ENCODE measurements at places on chromosomes 7 and 10. TPM values are rescaled to one million over a fixed set of nuclear protein-coding genes. Genes with fewer than 3 reads are reported as not detected.

DPCD gene
- total RNA-seq = 22.9 TPM

GAD2 gene
- not detected for total RNA-seq

FOXP2 gene
- total RNA-seq = 17.6 TPM

SPDYE2B gene
- not detected for total RNA-seq

OR9A2 gene
- not detected for total RNA-seq

OLAH gene
- total RNA-seq = not detected

LRRC61 gene
- total RNA-seq = 10.2 TPM

MYH16 gene
- total RNA-seq = not detected

CLRN3 gene
- not detected for total RNA-seq

THSD7A gene
- 1.6 TPM for total RNA-seq

SH2D4B gene
- not detected for total RNA-seq

DNA sequence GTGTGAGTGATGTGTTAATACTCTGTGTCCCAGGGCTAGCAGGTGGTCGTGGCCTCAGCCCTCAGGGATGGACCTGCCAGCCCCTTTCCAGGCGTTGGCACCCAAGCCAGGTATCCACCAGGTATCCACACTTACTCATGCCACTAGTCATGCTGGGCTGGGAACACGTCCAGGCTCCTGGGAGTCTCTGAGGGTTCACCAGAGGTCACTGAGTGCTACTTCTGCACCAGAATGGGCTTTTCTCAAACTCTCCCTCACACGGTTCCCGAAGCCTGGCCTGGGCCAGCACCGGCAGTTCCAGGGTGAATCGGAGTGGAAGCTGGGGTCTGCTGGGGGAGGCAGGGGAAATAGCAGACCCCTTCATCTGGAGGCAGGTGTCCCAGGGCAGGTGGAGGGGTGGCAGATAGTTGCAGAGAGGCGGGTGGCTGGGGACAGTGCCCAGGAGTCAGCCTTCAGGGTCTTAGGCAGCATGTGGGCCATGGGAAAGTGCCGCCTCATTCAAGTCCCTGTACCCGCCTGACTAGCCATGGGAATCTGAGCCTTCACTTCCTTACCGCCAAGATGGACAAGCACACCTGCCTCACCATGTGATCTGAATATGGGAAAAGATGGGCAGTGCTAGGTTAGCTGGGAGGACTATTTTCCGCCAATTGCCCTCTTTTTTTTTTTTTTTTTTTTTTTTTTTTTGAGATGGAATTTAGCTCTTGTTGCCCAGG lies 95.5 kb upstream of the GTF2I start:
- no peak overlapping the region for H3K27ac ChIP-seq
- H3K36me3 ChIP-seq = peaks cover 3% of the 10 kb centered on the region
- no peaks in the 10 kb centered on the region for H3K27me3 ChIP-seq
- no peak overlapping the region for H3K4me3 ChIP-seq
- no peaks in the 10 kb centered on the region for H3K4me1 ChIP-seq

GRCh38 chr10:27948186-27948585 lies 50.7 kb downstream of the ODAD2 start:
- no peak overlapping the region for H3K27ac ChIP-seq
- H3K36me3 ChIP-seq = no peaks in the 10 kb centered on the region
- DNase-seq = no peak

- DNase-seq = no peak
- H3K27ac ChIP-seq = no peak overlapping the region
- H3K36me3 ChIP-seq = no peaks in the 10 kb centered on the region
- H3K27me3 ChIP-seq = no peaks in the 10 kb centered on the region
Observed at GRCh38 chr7:16318989-16319915, 102.1 kb downstream of the CRPPA start.

- H3K27ac ChIP-seq = no peak overlapping the region
- no peak overlapping the region for H3K4me3 ChIP-seq
- H3K4me1 ChIP-seq = no peaks in the 10 kb centered on the region
- DNase-seq = no peak
Observed at GRCh38 chr7:101410743-101411507, 48.2 kb downstream of the COL26A1 start.

DNA sequence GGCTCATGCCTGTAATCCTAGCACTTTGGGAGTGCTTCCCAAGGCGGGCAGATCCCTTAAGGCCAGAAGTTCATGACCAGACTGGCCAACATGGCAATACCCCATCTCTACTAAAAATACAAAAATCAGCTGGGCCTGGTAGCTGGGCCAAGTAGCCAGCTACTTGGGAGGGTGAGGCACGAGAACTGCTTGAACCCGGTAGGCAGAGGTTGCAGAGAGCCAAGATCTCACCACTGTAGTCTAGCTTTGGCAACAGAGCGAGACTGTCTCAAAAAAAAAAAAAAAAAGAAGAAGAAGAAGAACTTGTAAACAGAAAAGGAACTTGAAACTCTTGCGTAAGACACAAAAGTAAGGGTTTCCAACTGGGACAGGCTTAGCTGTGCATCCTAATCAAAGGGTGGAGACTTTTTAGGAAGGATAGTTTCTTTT lies 5.6 kb upstream of the IFIT2 start:
- peak overlapping the region; percentile 57 for H3K27ac ChIP-seq
- peaks cover 25% of the 10 kb centered on the region for H3K4me1 ChIP-seq
- peak overlapping the region; percentile 44 for H3K4me3 ChIP-seq
- H3K36me3 ChIP-seq = no peaks in the 10 kb centered on the region
- DNase-seq = no peak

GRCh38 chr10:86684331-86685097 lies 16.2 kb downstream of the LDB3 start:
- H3K36me3 ChIP-seq = peaks cover 42% of the 10 kb centered on the region
- H3K4me3 ChIP-seq = no peak overlapping the region
- peaks cover 44% of the 10 kb centered on the region for H3K4me1 ChIP-seq
- DNase-seq = no peak
- H3K27me3 ChIP-seq = no peaks in the 10 kb centered on the region
- peak overlapping the region; percentile 68 for H3K27ac ChIP-seq

GRCh38 chr10:51700228-51700817 lies 928 bp upstream of the CSTF2T start:
- H3K4me3 ChIP-seq = peak overlapping the region; percentile 79
- no peak for DNase-seq
- H3K4me1 ChIP-seq = peaks cover 33% of the 10 kb centered on the region
- H3K36me3 ChIP-seq = no peaks in the 10 kb centered on the region
- H3K27me3 ChIP-seq = no peaks in the 10 kb centered on the region

DNA sequence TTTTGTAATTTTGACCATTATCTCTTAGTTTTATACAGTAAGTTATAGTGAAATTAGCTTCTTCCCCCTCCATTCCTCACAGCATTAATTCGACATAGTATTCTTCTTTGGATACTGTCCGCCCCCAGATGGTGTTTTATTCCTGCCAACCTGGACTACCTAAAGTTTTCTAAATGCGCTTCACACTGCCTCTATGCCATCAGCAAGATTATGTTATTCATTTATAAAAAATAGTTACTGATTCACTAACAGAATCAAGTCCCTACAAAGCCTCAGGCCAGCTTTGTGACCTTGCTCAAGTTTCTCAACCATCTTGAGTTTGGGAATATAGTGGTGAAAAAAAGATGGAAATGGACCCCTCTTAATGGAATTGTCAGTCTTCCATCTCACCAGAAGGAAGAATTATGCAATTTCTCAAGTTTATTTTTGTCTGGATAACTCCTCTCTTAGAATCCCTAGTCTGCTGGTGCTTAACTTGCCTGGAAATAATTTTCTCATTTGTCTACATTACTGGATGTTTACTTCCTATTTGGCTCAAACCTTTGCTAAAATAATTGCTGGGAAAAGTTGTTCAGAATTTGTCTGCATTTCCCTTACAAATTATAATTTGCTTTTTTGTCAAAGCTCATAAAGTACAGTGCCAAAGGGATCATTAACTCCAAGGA lies 16.7 kb upstream of the FGL2 start:
- DNase-seq = no peak
- H3K27ac ChIP-seq = no peak overlapping the region
- no peaks in the 10 kb centered on the region for H3K36me3 ChIP-seq
- H3K4me1 ChIP-seq = no peaks in the 10 kb centered on the region
- no peak overlapping the region for H3K4me3 ChIP-seq

GRCh38 chr10:28315140-28315539 lies 12.3 kb upstream of the MPP7 start:
- no peaks in the 10 kb centered on the region for H3K27me3 ChIP-seq
- no peaks in the 10 kb centered on the region for H3K4me1 ChIP-seq
- H3K36me3 ChIP-seq = no peaks in the 10 kb centered on the region
- no peak for DNase-seq

GRCh38 chr7:97667359-97667758 lies 64.5 kb upstream of the TAC1 start:
- no peak for DNase-seq
- no peak overlapping the region for H3K4me3 ChIP-seq
- no peak overlapping the region for H3K27ac ChIP-seq
- no peaks in the 10 kb centered on the region for H3K4me1 ChIP-seq
- no peaks in the 10 kb centered on the region for H3K36me3 ChIP-seq
- no peaks in the 10 kb centered on the region for H3K27me3 ChIP-seq

- H3K4me1 ChIP-seq = peaks cover 11% of the 10 kb centered on the region
- H3K4me3 ChIP-seq = no peak overlapping the region
- no peaks in the 10 kb centered on the region for H3K36me3 ChIP-seq
- DNase-seq = no peak
- H3K27ac ChIP-seq = no peak overlapping the region
- H3K27me3 ChIP-seq = no peaks in the 10 kb centered on the region
Observed at GRCh38 chr10:89853781-89854191, 152.4 kb downstream of the KIF20B start.

DNA sequence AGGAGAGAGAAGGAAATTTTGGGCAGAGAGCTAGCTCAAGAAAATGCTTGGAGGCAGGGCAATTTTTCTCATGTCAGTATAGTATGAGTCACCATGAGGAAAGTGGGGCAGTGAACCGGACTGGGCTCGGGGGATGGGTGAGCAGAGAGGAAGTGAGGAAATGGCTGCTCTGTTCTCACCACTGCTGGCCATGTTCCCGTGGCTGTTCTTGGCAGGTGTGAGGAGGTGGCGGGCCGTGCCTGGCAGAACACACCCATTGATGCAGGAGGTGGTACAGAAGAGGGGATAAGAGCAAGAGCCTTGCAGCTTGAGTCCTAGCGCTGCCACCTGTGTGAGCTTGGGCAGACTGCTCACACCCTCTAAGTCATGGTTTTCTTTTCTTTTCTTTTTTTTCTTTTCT lies 304.4 kb upstream of the LYZL1 start:
- H3K4me3 ChIP-seq = no peak overlapping the region
- peak; percentile 92 for DNase-seq
- peak overlapping the region; percentile 33 for H3K27ac ChIP-seq
- H3K4me1 ChIP-seq = peaks cover 4% of the 10 kb centered on the region

DNA sequence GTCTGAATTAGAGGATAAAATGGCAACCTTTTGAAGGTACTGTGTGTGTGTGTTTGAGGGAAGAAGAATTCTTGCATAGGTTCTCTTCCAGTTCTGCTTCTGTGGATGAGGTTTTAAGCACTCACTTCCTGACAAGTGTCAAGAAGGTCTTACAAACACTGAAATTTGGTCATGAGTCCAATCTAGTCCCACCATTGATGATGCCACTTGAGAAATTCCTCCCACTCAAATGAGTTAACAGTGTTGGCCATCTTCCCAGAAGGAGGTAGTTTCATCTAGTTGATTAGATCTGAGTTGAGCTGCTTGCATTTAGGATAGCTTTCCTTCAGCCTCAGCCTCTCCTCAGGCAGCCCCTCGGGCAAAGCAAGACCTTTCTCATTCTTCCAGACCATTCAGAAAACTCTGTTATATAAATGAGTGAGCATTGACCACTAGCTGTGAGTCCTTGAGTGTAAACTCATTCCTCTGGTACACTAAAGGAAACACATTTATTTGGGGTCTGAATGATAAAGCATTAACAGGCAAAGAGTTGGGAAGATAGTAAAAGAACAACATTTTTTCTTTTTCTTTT lies 189.5 kb downstream of the TRIL start:
- H3K27ac ChIP-seq = no peak overlapping the region
- H3K36me3 ChIP-seq = no peaks in the 10 kb centered on the region
- H3K4me3 ChIP-seq = no peak overlapping the region
- no peak for DNase-seq

DNA sequence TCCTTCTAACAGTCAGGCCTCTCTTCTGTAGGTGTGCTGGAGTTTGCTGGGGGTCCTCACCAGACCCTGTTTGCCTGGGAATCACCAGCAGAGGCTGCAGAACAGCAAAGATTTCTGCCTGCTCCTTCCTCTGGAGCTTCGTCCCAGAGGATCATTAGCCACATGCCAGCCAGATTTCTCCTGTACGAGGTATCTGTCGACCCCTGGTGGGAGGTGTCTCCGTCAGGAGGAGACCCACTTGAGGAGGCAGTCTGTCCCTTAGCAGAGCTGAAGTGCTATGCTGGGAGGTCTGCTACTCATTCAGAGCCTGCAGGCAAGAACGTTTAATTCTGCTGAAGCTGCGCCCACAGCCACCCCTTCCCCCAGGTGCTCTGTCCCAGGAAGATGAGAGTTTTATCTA lies 611.1 kb upstream of the COBL start:
- H3K4me3 ChIP-seq = no peak overlapping the region
- H3K27me3 ChIP-seq = no peaks in the 10 kb centered on the region
- DNase-seq = no peak
- H3K36me3 ChIP-seq = no peaks in the 10 kb centered on the region
- no peaks in the 10 kb centered on the region for H3K4me1 ChIP-seq
- H3K27ac ChIP-seq = no peak overlapping the region

- no peaks in the 10 kb centered on the region for H3K36me3 ChIP-seq
- H3K4me3 ChIP-seq = no peak overlapping the region
- no peaks in the 10 kb centered on the region for H3K27me3 ChIP-seq
- no peaks in the 10 kb centered on the region for H3K4me1 ChIP-seq
- no peak for DNase-seq
- no peak overlapping the region for H3K27ac ChIP-seq
Observed at GRCh38 chr10:15869935-15870334, 9.6 kb upstream of the MINDY3 start.

DNA sequence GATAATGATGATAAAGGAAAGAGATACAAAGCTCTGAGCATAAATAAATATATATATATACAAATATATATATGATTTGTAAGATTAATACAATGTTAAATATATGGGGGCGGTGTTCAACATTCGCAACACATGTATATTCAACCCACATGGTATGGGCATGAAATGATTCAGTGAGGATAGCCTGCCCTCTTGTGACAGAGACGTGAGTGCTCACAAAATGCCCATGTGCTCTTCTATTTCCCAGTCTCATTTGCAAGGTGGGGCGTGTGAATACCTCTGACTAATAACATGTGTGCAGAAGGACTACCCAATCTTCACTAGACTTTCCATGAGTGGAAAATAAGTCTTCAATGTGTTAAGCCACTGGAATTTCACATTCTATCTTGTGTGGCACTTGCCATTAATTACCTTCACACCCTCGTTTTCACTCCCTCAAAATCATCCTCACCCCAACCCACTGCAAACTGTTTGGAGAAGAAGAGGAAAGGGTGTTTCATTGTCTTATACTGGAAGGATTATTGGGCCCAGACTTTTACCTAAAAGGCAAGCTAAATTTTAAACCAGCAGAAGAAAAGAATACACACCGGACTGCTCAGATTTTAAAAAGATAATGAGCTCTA lies 26.9 kb downstream of the ASAH2 start:
- H3K27ac ChIP-seq = no peak overlapping the region
- no peaks in the 10 kb centered on the region for H3K36me3 ChIP-seq
- DNase-seq = no peak
- H3K4me3 ChIP-seq = no peak overlapping the region
- no peaks in the 10 kb centered on the region for H3K27me3 ChIP-seq
